ENCODE measurements at places on chromosomes 1 and 21.

DNA sequence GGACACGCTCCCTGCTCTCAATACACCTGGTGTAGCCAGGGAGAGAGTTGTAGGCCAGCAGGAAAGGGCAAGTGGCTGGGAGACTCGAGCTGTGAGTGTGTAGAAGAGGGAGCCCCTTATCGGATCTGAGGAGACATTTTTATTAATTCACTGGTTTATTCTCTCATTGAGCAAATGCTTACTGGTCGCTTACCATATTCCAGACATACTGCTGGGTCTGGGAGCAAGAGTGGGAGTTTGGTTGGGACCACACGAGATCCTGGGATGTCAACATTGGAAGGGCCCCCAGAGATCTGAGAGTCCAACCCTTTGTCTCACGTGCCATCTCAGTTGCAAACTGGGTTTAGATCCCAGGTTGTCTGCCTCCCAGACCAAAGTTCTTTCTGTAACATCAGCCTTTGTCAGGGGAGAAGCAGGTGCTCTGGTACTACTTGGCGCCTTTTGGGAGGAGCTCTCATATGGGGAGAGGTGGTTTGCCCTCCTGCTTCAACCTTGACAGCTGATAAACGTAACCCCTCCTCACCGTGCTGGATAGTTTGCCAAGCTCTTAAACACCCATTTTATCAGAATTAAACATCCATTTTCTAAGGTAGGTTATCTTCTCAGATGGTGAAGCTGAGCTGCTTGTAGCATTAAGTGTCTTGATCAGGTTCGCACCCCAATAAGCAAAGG is 742 bp downstream of the TMEM222 start:
- DNase-seq, result no peak

GRCh38 chr1:186155594-186155993 is 219.5 kb downstream of the TPR start:
- no peak for DNase-seq

- no peak for DNase-seq
These were observed 246.3 kb downstream of the SIPA1L2 start for GRCh38 chr1:232383455-232384123.

DNA sequence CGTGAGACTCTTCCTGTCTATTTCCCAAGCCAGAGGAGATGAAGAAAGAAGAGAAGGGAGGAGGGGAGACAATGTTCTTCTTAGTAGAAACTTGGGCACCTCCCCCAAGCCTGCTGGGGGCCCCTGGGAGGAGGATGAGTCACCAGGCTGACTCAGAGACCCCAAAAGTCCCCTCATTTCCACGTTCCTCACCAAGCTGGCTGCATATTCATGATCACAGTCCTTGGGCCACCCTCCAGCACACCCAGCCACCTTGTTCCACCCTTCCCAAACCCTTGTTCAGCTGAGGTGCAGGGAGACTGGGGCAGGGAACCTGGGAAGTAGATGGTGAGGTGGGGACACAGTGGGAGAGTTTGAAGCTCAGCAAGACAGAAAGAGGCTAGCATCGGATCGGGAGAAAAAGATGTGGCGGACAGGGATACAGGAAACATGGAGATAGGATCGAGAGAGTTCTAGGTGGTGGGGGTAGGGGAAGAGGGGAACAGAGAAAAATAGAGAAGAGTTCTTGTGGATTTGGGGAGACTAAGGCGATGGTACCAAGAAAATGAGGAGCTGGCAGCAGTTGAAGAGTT is 712 bp downstream of the RAB13 start:
- no peak for DNase-seq

GRCh38 chr1:46368791-46369190 is 25.3 kb upstream of the FAAH start:
- DNase-seq, result no peak

- no peak for DNase-seq
These were observed 10.2 kb upstream of the FCRL5 start for GRCh38 chr1:157562515-157562914.

- no peak for DNase-seq
These were observed 5.2 kb downstream of the AGMAT start for GRCh38 chr1:15579683-15580047.

GRCh38 chr21:16777041-16777720 is 735.7 kb upstream of the CXADR start:
- DNase-seq, result no peak

- no peak for DNase-seq
These were observed 96.5 kb upstream of the WNT4 start for GRCh38 chr1:22239378-22239777.
